ENCODE measurements at places on chromosomes 12 and 14.

- DNase-seq = no peak
These were observed 5.4 kb upstream of the RIC8B start for GRCh38 chr12:106769078-106769477.

- no peak for DNase-seq
These were observed 38.2 kb upstream of the TMX1 start for GRCh38 chr14:51201890-51202289.

DNA sequence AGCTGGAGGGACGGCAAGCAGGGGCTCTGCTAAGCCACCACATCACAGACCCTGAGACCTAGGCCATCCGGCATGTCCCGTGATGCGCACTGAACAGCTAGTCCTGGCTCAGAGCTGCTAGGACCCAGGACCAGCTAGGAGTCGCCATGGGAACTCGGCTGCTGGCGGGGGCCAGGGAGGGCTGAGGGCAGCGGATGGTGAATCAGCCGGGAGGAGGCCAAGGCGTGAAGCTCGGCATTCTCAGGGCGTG is 5.1 kb downstream of the AHNAK2 start:
- DNase-seq = no peak

DNA sequence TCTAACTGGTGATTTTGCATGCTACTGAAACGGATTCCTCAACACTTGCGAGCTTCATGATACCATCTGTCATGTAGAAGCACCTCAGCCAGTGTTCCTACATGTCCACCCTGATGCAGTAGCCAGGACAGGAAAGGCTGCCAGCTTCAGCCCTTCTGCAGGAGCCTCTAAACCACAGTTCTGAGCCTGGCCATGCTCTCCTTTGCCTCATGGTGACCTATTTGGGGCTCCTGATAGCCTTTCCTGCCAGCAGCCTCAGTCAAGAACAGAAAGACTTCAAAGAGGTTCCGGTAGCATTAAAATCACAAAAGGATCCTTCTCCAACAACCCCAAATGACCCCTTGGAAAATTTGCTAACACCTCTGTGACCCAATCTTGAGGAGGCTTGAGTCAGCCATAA is 96.0 kb downstream of the CNTN1 start:
- DNase-seq = no peak

- DNase-seq = no peak
These were observed 380.7 kb upstream of the SYT1 start for GRCh38 chr12:78483767-78484315.

DNA sequence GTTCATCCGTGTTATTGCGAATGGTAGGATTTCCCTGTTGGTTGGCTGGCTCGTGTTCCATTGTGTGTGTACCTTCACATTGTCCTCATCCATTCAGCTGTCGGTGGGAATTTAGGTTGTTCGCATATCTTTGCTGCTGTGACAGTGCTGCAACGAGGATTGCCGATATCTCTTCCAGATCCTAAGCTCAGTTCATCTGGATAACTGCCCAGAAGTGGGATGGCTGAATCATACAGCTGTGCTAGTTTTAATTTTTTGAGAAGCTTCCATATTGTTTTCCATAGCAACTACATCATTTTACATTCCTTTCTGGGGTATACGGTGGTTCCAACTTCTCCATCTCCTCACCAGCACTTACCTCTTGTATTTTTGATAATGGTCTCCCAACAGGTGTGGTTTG is 292.8 kb upstream of the SFSWAP start:
- DNase-seq = no peak

DNA sequence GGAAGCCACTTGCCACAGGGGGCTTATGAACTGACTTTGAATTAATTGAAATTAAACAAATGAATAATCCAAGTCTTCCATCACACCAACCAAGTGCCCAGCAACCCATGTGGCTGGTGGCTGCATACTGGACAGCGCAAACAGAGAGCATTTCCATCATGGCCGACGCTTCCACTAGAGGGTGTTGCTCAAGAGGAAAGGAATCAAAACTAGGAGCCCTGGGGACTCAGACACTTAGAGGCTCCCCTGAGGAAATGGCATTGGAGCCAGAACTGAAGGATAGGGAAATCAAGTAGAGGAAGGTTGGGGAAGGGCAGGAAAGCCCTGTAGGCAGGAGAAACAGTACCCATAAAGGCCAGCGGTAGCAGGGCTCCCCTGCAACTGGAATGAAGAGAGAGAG is 50.6 kb upstream of the NUAK1 start:
- no peak for DNase-seq

- no peak for DNase-seq
These were observed 3.7 kb downstream of the MAX start for GRCh38 chr14:65098586-65098985.

DNA sequence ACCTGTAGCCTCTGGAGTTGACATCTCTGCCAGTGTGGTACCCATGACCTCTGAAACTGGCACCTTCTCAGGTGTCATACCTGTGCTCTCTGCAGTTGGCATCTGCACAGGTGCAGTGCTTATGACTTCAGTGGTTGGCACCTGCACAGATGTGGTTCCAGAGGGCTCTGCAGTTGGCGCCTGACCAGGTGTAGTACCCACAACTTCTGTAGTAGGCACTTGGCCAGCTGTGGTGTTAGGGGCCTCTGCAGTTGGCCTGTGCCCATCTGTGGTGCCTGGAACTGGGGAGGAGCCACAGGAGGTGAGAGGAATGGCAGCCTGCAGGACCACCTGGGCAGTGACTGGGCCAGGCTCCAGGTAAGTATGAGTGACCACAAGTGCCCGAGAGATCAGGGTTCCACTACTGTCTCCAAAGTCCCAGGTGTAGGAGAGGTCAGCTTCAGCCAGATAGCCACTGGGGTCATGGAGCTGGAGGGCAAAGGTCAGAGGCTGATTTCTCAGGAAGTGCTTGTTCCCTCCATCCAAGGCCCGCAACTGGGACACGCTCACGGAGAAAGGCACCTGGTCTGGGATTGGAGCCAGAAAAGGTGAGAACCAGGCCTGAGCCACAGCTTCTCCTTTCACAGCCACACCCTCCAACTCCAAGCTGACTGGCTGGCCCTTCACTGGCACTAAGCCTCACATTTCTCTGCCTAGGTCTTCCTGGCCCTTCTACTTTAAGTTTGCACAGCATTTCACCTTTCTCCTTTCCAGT is 8.6 kb downstream of the PMEL start:
- DNase-seq = no peak

DNA sequence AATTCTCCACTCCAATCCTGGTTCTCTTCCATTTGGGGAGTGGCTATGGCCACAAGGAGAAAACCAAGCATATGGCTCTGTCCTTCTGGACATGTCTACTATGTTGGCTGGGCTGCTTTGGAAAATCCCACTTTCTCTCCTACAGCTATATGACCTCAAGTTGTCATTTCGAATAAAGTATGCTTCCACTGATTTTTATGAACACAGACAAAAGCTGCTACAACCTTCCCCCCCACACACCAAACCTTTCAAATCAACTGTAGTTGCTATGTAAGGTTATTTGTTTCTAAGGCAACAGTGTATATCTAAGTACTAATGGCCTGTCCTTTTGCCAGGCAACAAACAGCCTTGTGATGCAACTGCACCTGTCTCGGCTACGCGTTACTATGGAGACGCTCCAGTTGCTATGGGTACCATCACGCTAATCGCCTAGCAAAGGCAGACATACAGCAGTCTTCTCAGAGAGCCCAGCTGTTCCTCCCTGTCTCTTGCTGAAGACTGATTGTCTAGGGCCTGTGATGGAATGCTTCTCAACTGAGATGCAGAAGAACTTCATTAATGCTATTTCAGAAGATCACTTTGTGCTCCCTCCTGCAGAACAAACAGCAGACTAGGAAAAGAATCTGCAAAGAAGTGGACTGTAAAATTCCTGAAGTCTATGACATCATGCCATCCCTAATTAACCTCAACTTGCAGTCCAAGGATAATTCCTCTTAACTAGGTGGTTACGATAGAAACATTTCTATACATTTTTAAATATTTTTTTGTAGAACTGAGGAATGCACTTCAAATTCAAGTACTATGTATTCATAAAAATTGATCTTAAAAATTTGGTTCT is 67.6 kb downstream of the FOXN3 start:
- DNase-seq = peak; percentile 1

- no peak for DNase-seq
These were observed 100.5 kb downstream of the LRRC74A start for GRCh38 chr14:76926521-76927251.

- no peak for DNase-seq
These were observed 27.6 kb downstream of the ZFYVE1 start for GRCh38 chr14:72999316-72999715.

DNA sequence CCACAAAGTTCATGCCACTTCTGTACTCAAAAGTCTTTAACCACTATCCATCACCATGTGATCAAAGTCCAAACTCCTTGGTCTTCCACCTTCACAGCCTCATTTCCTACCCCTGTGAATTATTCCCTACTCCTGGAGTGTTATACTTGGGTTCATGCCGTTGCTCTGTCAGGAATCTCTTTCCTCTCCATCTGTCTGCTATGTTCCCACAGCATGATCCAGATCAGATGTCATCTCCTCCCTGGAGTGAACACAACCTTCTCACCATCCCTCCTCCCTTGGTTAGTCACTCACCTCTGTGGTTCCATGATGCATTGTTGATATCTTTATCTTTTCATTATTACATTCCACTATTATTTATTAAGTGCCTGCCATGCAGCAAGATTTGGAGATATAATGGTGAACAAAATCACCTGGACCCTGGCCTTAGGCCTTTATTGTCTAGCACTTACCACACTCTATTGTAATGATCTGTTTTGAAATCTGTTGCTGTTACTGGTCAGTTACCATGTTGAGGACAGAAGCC is 22.4 kb downstream of the LACRT start:
- DNase-seq = no peak

- peak; percentile 79 for DNase-seq
These were observed 31.7 kb downstream of the TNFAIP2 start for GRCh38 chr14:103155010-103155409.

DNA sequence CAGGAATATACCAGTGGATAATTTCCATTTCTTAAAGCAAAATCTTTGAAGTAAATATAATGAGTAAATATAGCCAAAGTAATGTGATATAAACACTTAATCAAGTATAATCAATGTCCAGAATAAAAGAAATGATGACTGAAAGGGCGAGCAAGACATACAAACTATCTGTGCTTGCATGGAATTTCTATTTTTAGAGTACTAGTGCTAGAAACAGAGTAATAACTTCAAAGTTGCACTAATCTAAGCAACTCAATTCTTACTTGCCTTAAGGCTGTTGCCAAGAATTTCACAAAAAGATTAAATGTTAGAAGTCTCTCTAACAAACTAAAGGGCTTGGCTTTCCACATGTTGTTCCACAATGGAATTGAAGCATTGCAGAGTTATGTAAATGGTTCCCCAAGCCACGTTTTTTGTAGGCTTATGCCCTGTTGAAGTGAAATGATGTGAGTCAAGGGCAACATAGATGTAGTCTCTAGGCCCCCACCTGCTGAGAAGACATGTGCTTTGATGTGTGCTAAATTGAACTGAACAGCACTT is 175.0 kb upstream of the LMNTD1 start:
- DNase-seq = no peak
